ENCODE measurements at places on chromosomes 3 and 15. TPM values are rescaled to one million over a fixed set of nuclear protein-coding genes. Genes with fewer than 3 reads are reported as not detected.

DNA sequence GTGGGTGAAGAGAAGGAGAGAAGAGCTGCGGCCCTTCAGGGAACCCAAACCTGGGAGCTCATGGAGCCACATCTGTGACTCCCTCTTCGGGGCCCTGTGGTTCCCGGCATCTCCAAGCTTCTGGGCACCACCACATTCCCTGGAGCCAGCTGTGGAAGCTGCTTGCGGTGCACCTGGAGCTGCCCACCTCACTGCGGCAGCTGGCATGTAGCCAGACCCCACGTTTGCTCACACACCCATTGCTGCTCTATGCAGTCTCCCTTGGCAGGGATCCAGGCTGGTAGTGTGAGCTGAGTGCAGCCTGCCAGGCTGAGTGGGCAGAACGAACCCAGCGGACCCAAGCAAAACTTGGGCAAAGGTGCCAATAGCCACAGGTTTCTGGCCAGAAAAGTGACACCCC, 16.8 kb upstream of the PLA2G4E start:
- no peak for DNase-seq

DNA sequence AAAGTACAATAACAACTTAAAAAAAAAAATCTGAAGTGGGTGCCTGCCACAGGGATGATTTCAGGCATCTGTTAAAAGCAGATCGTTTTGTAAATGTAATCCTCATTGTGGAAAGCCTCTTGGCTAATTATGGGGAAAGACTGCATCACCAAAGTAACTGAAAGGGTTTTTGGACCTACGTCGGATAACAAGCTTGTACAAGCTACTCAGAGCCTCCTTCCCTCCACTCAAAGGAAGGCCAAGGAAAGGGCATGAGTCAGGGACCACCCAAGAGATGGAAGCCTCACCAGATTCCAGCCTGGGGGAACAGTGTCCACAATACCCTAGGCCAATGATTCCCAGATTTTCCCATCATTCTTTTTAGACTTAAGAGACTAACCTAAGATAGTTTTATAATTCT, 84.3 kb downstream of the ATP1B3 start:
- DNase-seq, result no peak

COL6A5 gene
- not detected for total RNA-seq

TMC3 gene
- not detected for total RNA-seq

TIMP4 gene
- 0.19 TPM for total RNA-seq

Measured in activated CD4-positive, alpha-beta T cell treated with anti-CD3 and anti-CD28 coated beads, Interleukin-2, amount 10 ng/mL, durations not matched to agents 24 days and 14 days (primary cell).